Activated T-cell treated with anti-CD3 and anti-CD28 coated beads, Interleukin-2, amount 50 U/mL, for 24 hours (primary cell): ENCODE measurements at places on chromosomes 16 and 17.

DNA sequence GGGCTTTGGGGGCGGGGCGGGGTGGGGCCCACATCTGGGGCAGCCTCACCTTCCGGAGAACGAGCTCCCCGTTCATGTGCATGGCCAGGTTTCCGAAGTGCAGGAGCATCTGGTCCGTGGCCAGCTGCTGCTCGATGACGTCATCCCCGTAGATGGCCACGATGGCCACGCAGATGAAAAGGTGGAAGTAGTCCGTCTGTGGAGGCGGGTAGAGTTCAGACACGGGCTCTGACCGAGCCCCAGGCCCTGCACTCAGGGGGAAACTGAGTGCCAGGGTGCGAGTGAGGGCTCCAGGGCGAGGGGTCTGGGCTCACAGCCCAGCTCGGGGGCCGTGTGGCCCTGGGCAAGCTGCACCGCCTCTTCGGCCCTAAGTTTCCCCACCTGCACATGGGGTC lies 93.7 kb downstream of the TBC1D16 start:
- DNase-seq, result no peak

- DNase-seq, result no peak
Observed at GRCh38 chr16:30104492-30104891, 8.5 kb upstream of the YPEL3 start.

DNA sequence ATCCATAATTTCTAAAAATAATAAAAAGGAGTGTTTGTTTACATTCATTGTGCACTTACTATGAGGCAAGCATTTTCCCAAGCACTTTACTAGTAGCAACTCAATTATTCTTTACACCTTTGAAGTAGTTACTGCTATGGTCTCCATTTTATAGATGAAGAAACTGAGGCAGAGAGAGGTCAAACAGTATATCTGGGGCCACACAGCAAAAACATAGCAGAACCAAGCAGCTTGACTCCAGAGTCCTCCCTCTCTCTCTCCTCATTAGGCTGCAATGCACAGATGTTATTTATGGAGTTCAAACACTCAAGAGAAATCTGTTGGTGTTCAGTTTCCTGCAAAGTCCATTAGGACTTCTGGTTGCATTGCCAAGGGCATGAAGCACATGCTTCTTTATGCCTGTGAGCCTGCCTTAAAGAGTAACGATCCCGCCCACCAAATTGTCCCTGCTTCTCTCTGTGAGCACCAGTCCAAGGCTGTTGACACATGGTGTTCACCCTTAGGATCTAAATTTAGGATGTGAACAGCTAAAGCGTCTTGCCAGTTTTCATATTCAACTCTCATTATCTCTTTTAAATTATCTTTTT lies 44.0 kb downstream of the GPRC5B start:
- DNase-seq, result no peak

DNA sequence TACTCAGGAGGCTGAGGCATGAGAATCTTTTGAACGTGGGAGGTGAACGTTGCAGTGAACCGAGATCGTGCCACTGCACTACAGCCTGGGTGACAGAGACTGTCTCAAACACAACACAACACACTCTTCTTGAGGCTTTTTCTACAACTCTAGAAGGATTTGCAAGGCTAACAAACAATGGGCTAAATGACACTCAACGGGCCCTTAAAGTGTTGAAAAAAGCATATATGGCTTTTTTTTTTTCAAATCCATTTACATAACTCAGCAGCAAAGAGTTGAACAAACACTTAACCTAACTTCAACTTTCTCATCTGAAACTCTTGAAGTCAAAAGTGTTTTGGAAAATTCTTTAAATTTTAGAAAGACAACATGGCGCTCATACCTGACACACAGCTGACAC lies 22.3 kb downstream of the CDR2 start:
- DNase-seq, result no peak

DNA sequence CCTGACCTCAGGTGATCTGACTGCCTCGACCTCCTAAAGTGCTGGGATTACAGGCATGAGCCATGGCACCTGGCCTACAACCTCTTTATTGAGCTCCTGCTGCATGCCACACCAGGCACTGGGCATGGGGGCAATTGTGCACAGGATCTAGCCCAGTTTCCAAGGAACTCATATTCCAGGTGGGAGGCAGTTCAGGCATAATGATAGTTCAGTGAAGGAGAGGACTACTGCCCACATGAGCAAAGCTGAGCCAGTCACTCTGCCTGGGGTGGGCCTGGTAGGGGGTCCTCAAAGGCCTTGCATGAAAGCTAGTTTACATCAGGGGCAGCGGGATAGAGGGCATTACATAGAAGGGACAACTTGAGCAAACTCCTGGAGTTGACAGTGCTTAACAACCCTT lies 2.6 kb upstream of the HCRT start:
- no peak for DNase-seq

DNA sequence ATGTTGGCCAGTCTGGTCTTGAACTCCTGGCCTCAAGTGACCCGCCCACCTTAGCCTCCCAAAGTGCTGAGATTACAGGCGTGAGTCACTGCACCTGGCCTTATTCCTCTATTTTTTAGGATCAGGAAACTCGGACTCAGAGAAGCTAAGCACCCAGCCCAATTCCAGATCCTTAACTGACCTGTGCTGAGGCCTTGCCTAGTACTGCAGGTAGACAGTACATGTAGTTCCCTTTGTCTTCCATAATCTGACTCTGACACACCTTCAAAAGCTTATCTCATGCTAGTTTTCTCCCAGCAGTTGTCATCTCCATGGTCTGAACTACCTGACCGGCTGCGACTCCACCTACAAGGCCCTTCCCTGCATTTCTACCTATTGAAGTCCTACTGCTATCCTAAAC lies 65.7 kb upstream of the AXIN2 start:
- no peak for DNase-seq

GRCh38 chr17:12667299-12667958 lies 1.7 kb downstream of the MYOCD start:
- no peak for DNase-seq

DNA sequence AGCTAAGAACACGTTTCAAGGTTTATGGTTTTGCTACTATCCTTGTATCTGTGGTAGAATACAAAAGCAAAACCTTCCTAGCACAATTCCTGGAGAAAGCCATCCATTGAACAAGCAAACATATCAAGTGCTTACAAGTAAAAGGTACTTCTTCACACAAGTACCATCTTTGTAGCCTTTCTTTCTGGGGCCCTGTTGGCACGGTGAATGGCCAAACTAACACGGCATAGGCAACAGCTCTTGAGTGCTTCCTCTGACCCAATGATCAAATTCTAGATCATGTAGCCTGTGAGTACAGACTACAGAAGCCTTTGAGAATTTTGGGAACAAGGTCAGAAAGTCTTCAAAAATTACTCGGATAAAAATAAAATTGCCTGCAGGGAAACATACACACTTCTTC lies 57.9 kb downstream of the ANKFY1 start:
- no peak for DNase-seq

GRCh38 chr16:30351586-30352419 lies 3.3 kb downstream of the CD2BP2 start:
- no peak for DNase-seq

DNA sequence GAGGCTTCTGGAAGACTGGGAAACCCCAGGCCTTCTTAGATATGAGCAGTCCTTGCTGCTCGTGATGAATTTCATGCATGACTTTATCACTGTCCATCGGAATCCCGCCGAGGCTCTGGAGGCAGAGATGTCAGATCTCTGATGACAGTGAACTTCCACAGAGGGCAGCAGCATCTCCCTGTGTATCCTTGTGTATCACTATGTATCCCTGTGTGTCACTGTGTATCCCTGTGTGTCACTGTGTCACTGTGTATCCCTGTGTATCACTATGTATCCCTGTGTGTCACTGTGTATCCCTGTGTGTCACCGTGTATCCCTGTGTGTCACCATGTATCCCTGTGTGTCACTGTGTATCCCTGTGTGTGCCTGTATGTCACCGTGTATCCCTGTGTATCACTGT lies 160.2 kb upstream of the CHMP6 start:
- DNase-seq, result no peak

- DNase-seq, result no peak
Observed at GRCh38 chr17:1251866-1252608, 18.2 kb upstream of the BHLHA9 start.

- no peak for DNase-seq
Observed at GRCh38 chr17:46976626-46977270, 2.3 kb downstream of the RPRML start.
